GM04504 (cell line): ENCODE measurements at places on chromosomes 3 and 15.

- DNase-seq = no peak
Observed at GRCh38 chr3:134328846-134329245, 45.4 kb downstream of the AMOTL2 start.

DNA sequence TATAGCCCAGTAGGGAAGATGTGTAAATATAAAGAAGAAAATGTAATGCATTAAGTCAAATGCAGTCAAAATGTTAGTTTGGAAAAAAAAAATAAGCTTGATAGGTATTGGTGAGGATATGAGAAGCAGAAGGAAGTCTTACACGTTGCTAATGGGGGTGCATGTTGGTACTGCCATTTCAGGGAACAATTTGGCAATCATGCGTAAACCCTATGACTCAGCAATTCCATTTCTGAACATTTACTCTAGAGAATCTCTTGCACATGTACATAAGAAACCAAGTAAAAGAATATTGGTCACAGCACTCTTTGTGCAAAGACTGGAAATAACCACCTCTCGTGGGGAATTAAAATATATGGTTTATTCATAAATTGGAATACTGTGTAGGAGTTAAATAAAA lies 35.5 kb upstream of the TIMP4 start:
- DNase-seq = peak; percentile 67

DNA sequence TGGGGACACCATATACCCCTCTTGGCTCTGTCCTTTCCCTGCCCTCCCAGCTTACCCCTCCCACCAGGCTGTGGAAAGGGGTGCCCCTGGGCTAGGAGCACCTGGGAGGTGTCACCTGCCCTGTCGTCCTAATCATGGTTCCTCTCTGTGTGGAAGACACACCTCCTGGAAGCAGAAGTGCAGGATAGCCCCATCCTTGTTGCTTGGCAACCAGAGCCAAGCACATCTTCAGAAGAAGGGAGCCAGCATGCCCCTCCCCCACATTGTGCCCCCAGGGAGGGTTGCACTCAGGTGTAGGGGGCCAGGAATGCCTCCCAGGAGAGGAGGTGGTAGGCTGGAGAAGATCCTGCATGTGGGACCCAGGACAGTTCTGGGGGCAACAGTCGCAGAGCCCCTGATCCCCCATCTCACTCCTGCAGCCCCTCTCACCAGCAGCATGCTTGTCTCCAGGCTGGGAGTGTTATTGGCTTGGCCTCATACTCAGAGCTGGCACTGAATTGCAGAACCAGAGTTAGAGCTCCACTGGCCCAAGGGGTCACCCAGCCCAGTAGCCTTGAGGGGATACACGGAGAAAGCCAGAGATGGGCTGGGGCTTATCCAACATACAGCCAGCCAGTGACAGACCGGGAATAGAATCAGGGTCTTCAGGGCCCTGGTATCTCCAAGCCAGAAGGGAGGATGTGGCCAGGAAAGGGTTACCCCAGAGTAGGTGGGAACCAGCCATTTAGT lies 8.4 kb downstream of the RAB6B start:
- DNase-seq = no peak

DNA sequence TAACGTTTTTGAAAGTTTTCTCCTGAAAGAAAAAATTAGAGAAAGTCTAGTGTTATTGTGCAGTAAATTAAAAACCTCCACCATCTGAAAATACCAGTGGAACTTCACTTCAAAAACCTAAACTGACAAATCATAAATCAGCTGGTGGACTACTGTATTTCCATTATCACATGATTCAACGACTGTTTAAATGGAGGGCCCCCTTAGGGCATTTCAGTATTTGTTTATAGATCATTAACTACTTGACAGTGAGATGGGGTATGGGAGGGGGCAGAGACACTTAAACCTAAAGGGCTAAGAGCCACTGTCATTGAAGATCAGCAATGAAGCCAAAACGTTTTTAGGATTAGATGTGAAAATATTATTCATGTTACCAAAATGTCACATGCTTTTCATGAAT lies 8.8 kb upstream of the C15orf61 start:
- no peak for DNase-seq

GRCh38 chr3:124602980-124603627 lies 127.1 kb upstream of the UMPS start:
- no peak for DNase-seq

GRCh38 chr3:4582624-4583023 lies 89.5 kb downstream of the ITPR1 start:
- DNase-seq = no peak

DNA sequence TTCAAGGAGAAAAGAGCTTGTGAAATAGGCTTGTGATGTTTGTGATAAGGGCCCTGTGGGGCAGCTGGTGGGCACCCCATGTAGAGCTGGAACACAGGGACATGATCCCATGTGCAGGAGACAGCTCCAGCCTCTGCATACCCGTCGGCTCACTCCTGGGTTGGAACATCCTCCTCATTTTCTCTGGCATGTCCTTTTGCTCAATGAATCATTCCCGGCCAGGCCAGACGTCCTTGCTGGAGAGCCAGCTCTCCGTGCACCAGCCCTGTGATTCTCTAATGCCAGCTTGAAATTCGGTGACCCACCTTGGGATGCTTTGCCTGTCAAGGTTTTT lies 77.3 kb downstream of the SMAD3 start:
- DNase-seq = no peak

- DNase-seq = no peak
Observed at GRCh38 chr3:117545484-117545883, 835.9 kb downstream of the TUSC7 start.

DNA sequence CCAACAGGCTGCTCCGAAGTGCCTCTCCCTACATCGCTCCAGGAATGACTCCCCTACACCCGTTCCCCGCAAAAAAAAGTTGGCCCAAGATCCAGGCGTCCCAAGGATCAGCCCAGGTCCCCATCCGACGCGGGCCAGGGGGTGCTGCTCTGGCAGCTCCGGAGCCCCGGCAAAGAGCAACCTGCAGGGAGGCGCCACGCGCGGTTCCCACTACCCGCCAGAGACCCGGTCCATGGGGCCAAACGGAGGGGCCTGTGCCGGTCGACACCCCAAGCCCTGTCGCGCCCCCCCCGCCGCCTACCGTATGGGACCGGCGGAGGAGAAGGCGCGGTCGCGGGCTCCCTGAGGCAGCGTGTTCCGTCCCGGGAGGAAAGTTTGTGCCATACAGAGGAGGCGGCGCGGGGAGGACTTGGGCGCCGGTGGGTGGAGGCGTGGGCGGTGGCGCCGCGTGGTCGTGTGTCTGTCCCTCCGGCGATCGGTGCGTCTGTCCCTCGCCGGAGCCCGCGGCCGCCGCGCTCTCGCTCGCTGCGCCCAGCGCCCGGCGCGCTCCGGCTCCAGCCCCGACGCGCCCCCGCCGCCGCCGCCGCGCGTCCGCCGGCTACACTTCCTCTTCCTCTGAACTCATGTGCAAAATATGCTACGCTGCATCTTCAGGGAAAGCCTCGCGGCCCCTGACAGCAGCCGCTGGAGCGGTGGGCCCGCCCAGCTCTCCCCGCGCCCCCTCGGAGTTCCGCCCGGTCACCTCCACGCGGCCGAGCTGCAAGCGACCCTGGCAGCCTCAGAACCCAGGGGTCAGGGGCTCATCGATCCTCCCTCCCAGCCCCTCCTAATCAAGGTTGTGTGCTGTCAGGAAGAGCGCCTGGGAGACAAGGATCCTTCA lies at the start of gene RFTN1:
TSS of gene RFTN1 (minus strand) at position 559 of the 880 bp plus-strand sequence. CDS start 19,830 bp downstream, outside the sequence.
- no peak for DNase-seq

DNA sequence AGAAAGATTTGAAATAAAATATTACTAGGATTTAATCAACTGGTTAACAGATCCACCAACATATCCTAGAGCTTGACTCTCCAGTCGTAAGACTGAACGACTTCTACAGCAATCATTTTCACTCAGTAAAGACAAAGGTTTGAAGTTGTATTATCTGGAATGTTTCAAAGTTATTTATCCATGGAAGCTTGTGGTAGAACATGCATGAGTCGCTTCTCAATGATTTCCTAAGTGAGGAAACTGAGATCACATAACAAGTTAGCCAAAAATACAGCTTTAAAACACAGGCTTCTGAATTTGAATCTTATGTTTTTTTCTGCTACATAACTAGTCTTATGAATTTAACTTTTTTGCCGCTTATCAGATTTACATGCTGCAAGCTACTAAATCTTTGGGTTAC lies 241.8 kb downstream of the FOXP1 start:
- DNase-seq = peak; percentile 38

DNA sequence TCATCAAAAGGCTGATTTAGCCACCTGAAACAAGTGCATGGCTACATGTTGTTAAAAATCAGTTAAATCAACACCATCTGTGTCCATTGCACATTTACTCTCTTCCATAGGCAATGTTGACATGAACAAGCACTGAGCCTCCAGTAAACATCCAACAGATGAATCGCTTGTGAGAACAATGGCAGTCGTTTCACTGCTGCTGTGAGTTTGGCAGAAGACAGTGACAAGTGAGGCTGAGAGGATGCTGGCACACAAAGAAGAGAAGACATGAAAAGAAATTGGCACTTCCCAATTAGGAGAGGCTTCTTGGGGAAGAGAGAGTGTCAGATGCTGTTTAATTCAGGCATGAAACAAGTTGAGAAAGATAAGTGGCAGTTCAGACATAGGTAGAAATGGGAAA lies 227.4 kb upstream of the STT3B start:
- no peak for DNase-seq

DNA sequence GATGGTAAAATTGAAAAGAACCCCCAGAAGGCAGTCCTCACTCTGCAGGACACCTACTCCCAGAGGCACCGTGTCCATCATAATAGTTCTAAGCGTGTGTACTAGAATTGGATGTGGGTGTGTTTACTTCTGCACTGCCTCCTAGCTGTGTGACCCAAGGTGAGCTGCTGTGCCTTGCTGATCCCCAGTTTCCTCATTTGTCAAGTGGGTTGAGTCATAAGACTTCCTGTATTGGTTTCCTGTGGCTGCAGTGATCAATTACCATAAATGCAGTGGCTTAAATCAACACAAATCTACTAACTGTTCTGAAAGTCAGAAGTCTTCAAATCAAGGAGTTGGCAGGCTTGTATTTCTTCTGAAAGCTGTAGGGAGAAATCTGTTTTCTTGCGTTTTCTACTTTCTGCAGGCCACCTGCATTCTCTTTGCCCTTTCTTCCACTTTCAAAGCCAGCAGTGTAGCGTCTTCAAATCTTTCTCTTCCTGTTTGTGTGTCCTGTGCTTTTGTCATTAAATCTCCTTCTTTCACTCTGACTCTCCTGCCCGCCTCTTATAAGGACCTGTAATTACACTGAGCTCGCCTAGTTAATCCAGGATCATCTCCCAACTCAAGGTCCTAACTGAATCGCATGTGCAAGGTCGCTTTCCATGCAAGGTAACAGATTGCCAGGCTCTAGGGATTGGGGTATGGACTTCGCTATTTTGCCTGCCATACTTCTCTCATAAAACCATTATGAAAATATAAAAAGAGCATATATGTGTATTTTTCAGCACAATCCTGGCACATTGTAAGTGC lies 59.0 kb downstream of the RORA start:
- DNase-seq = no peak

DNA sequence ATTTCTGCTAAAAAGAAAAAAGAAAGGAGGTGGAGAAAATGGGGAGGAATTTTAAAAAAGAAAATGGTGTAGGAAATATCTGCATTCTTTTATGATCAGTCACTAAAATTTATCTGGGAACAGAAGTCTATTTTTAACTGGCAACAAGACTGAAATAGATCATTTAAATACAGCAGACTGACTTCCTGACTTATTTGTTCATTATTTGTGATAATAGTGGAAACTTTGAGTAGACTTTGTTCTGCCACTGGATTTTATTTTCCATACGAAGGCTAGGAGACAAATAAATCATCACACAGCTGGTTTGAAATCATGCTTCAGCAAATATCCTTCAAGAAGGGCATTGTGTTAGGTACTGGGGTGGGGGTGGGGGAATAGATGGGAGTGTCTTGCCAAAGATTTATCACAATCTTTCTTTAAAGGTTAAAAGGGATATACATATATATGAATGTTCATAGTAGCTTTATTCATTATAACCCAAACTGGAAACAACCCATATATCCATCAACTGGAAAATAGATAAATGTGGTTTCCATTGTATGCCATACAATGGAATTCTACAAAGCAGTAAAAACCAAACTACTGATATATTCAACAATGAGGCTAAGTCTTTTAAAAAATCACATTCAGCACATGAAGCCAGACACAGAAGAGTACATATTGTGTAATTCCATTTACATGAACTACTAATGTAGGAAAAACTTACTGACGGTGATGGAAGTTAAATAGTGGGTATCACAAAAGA lies 4.7 kb upstream of the CLASP2 start:
- DNase-seq = no peak

- no peak for DNase-seq
Observed at GRCh38 chr15:56934269-56934668, 15.8 kb downstream of the TCF12 start.

DNA sequence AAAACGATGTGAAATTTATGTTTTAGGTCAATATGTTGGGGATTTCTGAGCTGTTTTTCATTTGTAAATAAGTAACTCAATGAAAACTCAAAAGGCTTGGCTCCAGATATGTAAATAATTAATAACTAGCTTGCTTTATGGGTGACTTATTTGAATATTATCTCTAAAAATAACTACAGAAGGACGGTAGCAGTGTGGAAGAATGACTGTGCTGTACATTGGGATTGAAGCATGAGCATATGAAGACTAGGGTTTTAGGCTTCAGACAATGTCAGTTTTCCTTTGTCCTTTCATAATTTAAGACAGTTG lies 343.9 kb downstream of the GRM7 start:
- no peak for DNase-seq

- DNase-seq = no peak
Observed at GRCh38 chr3:179182902-179183301, 34.7 kb downstream of the PIK3CA start.

DNA sequence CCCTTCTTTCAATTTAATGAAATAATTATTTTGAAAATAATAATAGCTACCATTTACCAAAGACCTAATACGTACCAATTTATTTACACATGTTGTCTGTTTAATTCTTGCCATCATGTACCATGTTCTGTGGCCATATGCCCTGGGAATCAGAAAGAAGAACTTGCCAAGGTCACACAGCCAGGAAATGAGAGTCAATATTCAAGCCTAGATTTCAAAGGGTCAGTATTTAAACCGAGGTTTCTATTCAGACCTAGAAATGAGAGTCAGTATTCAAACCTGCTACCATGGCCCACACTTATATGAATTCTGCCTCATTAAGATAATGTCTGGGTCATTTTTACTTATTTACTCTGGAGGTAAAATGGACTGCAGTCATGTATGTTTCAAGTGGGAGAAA lies 103.6 kb upstream of the TBL1XR1 start:
- no peak for DNase-seq

GRCh38 chr3:17730318-17730967 lies 12.0 kb downstream of the TBC1D5 start:
- DNase-seq = no peak

GRCh38 chr15:100123611-100124010 lies 218.2 kb downstream of the ADAMTS17 start:
- DNase-seq = no peak

DNA sequence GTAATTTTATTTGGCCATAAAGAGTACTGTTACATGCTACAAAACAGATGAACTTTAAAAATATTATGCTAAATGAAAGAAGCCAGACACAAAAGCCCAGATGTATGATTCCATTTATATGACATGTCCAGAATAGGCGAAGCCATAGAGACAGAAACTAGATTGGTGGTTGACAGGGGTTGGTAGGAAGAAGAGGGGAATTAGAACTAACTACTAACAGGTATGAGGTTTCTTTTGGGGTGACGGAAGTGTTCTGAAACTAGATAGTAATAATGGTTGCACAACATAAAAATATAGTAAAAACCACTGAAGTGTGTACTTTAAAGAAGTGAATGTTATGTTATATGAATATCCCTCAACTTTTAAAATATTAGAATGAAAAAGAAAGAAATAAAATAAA lies 66.1 kb downstream of the GBE1 start:
- DNase-seq = no peak
